CD4-positive, alpha-beta T cell (primary cell): ENCODE measurements at places on chromosomes 5 and 9.

DNA sequence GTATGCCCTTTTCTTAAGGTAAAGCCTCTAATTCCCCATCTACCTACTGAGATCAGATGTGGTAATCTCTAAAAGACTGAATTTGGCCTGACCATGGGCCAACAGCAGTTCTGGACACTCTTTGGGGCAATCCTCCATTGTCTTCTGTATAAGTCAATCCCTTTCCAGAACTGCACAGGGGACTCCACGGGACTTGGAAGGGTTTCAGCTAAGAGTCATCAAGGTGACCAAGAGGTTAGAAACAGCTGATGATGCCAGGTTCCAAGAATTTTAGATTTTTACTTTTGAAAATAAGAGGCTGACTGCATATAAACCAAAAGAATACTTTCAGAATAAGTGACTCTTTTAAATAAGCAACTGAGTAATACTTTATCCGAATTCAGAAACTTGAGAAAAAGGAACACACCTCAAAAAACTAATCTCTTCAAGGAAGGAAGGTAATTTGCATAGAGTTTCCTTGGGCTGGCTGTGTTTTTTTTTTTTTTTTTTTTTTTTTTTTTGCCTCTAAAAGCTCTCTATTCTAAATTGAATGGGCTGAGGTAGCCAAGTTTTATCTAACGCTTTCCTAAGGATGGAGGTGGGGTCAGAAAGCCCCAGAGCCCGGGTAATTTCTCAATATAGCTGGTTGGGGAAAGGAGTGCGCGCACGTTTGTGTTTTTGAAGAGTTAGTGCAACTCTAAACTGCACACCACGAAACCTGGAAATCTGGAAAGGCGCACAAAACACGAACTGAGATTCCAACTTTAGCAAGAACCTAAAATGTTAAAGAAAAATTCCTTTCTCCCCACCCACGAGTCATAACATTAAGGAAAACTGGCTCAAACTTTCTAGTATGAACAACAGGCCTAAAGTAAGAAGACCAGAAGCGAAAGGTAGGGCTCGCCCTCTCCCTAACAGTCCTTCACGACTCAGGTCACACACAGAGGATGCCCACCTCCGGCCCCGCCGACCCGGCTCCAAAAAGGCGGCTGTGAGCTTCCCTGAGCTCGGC, 1.3 kb downstream of the VCP start:
- no peak for DNase-seq

DNA sequence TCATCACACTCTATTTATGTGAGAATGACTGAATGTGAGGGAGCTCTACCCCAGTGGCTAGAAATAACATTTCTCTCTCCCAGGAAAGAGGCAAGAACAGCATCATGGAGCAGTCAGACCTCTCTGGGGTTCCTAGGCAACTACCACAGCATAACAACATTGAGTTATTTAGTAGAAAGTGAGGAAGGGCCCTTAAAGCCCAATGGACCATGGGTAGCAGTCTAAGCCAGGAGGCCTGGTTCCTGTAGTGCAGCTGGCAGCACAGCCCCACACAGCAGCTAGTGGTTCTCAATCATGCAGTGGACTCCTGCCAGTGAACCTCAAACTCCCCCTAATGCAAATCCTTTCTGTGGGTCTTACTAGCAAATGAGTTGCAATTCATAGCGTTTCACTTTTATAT, 55.3 kb downstream of the SPEF2 start:
- peak; percentile 46 for DNase-seq

DNA sequence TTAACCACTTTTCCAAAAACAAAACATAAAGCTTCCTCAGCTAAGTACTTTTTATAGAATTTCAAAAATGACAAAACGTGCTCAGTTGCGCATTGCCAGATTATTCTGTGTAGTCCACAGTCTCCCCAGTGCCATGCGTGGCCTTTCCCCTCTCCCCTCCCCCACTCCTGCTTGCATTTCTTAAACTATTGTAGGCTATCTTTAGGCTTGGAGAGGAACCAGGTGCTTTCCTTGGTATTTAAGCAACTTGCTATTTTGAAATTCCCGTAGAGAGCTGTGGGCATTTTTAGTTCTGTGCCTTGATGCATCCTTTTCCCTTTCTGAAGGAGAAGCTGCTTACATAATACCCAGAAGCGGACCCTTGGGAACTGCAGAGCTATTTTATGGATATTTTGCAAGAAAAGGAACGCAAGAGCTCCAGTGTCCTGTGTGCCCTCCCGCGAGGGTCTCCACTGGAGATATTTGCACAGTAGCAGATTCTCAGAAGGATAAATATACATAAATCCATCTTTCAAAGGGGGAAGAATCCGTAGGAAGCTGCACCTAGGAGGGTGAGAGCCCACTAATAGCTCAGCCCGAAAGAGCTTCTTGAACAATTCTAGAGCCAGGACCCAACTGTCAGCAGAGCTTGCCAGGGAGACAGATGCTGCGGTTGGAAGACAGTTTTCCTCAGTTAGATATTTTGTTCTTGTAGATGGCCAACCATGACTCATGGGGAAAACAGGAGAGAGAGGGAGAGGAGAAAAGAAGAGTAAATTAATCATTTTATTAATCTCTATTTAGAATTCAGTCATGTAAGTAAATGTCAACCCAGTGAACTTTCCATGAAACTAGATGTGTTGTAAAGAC, 1298.3 kb upstream of the WWC1 start:
- DNase-seq, result no peak

DNA sequence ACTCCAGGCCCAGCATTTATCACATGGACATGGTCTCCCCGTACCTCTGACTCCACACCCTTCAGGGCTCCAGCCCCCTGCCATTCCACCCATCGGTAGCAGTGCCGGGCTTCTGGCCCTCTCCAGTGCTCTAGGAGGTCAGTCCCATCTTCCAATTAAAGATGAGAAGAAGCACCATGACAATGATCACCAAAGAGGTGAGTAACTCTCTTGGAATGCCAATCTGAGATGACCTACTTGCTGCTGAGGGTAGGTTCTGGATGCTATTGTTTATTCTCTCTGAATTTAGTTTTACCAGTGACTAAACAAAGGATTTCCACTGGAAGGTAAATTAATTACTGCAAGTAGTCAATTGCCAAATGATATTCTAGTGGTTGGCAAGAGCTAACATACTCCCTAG, 80.8 kb downstream of the TLE4 start:
- no peak for DNase-seq

DNA sequence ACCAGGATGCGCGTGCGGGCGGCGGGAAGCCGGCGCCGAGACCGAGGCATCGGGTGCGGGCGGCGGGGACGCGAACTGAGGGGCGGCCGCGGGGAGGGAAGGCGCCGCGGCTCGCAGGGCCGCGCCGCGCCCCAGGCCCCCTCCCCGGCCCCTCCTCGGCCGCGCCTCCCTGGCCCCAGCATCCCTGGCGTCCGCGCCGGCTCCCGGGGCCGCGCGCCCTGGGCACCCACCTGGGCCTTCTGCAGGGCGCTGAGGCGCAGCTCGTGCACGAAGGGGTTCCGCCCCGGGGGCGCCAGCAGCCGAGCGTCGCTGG, 324 bp downstream of the LPCAT1 start:
- DNase-seq, result no peak

DNA sequence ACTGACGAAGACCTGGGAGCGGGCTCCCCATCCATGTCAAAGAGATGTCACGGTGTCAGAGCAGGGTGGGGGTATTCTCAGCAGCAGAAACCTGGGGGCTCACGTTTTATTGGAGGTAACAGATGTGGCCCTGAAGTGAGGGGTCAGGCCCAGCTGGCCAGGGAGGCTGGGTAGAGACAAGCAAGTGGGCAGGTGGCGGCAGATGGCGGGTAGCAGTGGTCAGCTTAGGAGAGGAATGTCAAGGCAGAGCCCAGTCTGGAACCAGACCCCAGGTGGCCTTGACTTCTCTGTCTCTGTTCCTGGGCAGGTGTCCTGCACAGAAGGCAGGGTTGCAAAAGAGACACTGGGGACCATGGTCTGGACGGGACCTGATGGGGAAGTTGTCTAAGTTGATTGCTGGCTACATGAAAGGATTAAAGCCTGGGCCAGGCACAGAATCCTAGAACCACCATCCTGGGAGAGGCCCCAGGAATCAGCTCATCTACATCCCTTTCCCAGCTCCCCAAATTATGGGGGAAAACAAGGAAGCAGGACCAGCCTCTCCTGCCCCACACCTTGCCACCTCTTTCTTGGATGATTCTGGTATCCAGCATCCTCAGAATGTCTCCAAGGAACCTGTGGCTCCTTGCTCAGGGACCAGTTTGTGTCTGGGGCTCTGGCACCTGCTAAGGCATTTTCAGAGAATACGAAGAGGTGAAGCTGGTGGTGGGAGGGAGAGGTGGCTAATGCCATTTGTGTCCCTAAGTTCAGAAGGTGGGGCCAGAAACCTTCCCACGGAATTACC, 72.5 kb downstream of the AMBP start:
- no peak for DNase-seq

DNA sequence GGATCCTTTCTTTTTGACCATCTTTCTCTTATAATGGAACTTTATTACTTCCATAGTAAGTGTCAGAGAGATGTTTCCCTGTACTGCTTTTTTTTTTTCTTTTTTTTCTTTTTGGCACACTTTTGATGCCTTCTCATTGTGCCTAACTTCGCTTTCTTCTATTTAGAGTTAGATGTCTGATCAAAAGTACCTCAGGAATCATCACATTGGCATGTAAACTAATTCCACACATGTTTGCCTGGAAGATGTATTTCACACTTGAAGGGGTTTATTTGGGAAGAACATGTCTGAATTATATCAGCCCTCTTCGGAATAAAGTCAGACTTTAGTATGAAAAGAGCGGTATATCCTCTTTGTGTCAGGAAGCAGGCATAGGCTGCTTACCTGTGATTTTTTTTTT, 35.1 kb downstream of the SMARCA2 start:
- no peak for DNase-seq

- DNase-seq, result no peak
These were observed 36.9 kb downstream of the HAVCR1 start for GRCh38 chr5:157022024-157022423.

GRCh38 chr5:36704131-36704530, 97.7 kb downstream of the SLC1A3 start:
- no peak for DNase-seq

DNA sequence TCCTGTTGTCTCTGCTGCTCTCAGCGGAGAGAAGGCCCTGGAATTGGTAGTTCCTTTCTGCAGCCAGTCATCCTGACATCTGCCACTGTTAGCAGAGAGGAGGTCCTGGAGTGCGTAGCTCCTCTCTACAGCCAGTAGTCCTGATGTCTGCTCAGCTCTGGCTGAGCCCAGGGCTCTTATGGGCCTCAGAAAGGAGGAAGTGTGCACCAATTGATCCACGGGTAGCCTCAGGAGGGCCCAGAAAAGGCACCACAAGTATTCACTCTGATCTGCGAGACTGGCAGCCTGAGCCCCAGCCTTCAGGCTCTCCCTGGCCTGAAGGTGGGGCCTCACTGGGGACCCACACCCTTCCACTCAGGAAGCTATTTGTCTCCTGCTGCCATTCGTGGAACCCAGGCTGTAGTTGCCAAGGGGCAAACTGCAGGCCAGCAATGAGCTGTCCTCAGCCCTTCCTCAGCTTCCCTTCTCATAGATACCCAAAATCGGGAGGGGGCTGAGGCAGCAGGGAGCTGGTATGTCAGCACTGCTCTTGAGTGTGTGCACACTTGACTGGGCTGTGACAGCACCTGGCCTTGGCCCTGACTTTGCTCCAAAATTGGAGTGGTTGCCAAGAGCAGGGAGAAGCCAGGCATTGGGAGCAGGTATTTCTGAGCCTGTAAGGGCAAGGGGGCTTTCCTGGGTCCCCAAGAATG, 1049.5 kb upstream of the ACO1 start:
- no peak for DNase-seq

GRCh38 chr9:80059979-80060378, 488.2 kb downstream of the TLE4 start:
- no peak for DNase-seq

- peak; percentile 35 for DNase-seq
These were observed 746 bp downstream of the STRBP start for GRCh38 chr9:123267481-123268198.

DNA sequence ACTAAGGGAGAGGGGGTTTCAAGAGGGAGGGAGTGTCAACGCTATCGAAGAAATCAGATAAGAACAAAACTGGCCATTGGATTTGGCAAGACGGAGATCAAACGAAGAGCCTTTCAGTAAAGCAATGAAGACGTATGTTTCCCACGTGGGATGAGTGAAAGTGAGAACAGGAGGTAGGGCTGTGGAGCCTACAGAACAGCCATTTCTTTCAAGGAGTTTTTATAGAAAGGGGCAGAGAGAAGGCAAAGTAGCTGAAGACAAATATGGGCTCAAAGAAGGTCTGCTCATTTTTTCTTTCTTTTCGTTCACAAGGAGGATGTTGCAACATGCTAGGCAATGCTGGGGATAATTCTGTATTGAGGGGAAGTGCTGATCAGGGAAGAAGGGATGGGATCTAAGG, 98.3 kb downstream of the SUSD1 start:
- no peak for DNase-seq

GRCh38 chr5:31193116-31193515, 370 bp upstream of the CDH6 start:
- DNase-seq, result no peak

- DNase-seq, result no peak
These were observed 561.8 kb upstream of the DAB2 start for GRCh38 chr5:39986614-39987013.

DNA sequence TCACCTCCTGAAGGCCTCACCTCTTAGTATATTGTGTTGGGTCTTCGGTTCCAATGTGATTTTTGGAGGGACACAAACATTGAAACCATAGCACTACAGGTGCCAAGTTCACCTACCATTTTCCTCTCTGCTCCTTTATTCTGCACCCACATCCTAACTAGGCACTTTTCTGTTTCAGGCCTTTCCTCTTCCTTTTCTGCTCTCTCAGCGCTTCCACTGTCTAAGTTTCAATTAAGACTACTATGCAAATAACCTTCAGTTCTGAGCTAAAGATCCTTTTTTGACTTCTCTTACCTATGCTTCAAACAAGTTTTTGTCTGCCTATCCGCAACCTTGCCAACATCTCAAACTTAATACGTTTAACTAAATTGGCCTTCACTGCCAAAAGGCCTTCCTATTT, 25.4 kb upstream of the ZFYVE16 start:
- no peak for DNase-seq

DNA sequence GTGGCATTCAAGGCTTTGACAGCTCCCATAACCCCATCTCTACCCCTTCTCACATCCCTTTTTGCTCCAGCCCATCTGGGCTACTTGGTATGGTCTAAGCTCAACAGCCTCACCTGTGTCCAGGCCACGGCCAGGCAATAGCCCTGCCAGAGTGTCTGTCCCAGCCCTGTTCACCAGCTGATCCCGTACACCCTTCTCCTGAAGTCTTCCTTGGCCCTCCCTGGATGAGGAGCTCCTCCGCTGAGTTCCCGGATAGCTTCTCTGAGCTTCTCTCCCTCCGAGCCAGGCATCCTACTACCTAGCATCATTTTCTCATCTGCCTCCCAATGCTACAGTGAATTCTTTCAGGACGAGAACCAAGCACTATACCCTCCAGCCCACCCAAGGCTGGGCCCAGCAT, 208.2 kb downstream of the DAB2IP start:
- DNase-seq, result no peak
